H54 (cell line): ENCODE measurements at places on chromosomes 11 and 22.
A peak's percentile ranks its signal among the peaks of the same experiment; 100 is the strongest.

DNA sequence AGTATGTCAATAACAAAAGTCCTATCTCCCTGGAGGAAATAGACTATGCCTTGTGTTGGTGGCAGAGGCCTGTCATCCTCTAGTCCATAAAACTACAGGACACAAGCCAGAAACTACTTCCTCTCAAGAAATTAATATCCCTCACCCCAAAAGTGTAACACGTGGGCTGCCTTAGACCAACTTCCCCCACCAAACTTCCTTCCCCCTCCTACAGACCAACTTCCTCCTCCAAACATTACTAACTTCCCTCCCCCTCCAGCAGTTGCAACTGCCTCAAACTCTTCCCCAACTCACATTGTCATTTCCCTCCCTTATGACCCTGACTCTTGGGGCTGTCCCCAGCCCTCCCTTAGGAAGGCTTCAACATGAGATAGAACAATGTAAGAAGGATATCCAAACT, 6.3 kb downstream of the OR52K2 start:
- DNase-seq = no peak

DNA sequence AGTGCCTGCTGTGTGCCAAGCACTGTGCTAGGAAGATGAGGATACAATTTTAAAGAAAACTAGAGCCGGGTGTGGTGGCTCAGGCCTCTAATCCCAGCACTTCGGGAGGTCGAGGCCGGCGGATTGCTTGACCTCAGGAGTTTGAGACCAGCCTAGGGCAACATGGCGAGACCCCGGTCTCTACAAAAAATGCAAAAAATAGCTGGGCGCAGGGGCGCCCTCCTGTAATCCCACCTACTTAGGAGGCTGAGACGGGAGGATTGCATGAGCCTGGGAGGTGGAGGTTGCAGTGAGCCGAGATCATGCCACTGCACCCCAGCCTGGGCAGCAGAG, 8.3 kb downstream of the TPBGL start:
- DNase-seq = no peak

- DNase-seq = no peak
Measured at GRCh38 chr11:126413843-126414405, 58.4 kb downstream of the ST3GAL4 start.

GRCh38 chr11:69511358-69512055, 30.0 kb downstream of the LINC01488 start:
- DNase-seq = no peak

- no peak for DNase-seq
Measured at GRCh38 chr11:4459500-4459899, 10.4 kb downstream of the OR52K2 start.

DNA sequence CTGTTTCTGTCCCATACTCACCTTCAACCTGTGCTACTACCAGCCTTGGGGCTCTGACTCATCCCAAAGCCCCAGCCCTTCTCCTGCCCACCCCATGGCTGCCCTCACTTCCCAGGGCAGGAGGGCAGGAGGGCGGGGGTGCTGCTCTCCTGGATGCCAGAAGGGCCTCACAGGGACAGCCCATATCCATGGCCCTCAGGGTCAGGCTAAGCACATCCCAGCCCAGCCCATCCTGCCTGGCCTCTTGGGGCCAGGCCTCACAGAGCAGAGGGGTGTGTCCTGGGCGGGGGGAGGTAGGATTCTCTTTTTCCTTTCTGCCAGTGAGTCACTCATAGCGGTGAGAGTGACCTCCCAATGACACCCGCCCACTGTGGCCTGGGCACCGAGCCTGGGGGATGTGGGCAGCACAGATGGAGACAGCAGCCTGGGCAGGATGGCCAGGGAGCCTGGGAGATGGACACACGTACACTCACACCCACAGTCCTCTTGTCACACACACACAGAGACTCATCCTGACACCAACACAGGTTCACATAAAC, 2.4 kb downstream of the LTBP3 start:
- DNase-seq = peak; percentile 92

- DNase-seq = no peak
Measured at GRCh38 chr11:20488352-20488751, 100.8 kb downstream of the PRMT3 start.

DNA sequence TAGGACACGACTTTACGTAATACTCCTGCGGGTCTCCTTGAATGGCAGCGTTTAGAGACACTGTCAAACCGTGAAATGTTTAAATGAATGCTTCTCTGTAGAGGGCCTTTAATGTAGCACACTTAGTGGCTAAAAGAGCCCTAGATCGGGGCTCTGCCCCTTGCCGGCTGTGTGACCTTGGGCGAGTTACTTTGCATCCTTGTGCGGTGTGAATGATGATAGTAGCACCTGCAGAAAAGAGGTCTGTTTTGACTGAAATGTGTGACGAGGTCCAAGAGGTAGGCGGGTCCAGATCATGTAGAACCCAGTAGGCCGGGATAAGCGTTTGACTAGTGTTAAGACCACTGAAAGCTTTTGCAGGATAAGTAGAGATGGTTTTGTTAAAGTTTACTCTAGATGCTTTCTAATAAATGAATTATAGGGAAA, 866 bp downstream of the MED17 start:
- DNase-seq = no peak

- no peak for DNase-seq
Measured at GRCh38 chr11:33906484-33907186, 14.8 kb upstream of the LMO2 start.

DNA sequence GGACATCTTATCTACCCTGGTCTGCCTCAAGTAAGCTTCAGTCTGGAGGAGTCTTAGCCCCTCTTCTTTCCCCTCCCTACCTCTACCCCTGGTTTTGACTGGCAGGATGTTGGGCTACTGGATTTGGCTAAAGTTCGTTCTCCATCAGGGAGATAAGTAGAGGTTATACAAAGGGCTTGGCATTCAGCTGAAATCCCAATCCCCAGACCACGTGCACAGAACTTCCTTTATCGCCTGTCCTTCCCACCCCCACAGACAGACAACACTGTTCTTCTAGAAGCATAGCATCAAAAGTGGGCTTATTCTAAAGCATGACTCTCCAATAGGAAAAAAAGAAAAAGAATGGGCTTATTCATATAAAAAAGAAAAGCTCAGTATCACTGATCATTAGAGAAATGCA, 7.8 kb downstream of the PRG3 start:
- DNase-seq = no peak

GRCh38 chr11:65700399-65700798, 11.7 kb upstream of the KAT5 start:
- DNase-seq = no peak

- no peak for DNase-seq
Measured at GRCh38 chr11:112380464-112380863, 119.8 kb upstream of the PLET1 start.

- no peak for DNase-seq
Measured at GRCh38 chr11:20443596-20443995, 56.1 kb downstream of the PRMT3 start.

DNA sequence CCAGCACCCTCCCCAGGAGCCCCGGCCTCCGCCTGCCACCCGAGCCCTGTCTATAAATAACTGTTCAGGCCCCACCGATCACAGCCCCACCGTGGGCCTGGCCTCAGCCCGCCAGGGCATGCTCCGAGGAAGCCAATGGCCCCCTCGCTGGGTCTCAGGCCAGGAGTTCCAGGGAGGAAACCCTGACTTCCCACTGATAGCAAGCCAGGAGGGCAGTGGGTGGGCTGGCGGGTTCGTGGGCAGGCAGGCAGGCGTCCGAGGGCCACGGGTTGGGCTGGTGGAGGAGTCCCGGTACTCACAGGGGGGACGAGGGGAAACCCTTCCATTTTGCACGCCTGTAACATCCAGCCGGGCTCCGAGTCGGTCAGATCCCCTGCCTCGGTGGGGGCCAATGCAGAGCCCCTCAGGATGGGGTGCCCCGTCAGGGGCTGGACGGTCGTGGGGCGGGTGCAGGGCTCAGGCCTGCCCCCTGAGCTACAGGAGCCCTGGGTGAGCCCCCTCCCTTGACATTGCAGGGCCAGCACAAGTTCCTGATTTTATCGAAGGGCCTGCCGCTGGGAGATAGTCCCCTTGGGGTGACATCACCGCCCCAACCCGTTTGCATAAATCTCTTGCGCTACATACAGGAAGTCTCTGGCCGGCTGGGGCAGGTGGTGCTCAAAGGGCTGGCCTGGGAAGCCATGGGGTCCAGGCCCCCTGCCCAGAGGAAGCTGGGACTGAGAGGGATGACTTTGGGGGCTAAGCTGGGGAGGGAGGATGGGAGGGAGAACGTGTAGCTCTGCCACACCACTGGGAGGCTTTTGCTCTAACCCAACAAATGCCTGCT, at the start of gene SPI1:
Gene SPI1 (minus strand): TSS at position 538 of the 826 bp plus-strand sequence. CDS start 194 bp downstream, at position 344.
- DNase-seq = no peak

DNA sequence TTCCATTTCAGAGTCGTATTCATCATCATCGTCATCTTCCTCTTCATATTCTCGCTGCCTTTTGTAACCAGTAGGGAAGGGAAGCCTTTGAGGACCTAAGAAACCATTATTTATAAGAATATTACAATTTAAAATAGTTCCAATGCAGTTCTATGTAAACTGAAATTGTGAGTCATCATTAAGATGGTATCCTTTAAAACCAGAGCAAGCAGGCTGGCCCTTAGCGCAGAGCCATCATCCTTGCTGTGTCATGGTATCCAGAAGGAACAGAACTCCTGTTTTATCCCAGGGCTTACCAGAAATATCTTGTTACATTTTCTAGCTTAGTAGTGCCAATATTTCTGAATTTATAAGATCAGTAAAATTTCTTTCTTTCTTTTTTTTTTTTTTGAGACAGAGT, 12.8 kb downstream of the MISFA start:
- no peak for DNase-seq

- no peak for DNase-seq
Measured at GRCh38 chr22:40588726-40589125, 47.8 kb downstream of the MRTFA start.

DNA sequence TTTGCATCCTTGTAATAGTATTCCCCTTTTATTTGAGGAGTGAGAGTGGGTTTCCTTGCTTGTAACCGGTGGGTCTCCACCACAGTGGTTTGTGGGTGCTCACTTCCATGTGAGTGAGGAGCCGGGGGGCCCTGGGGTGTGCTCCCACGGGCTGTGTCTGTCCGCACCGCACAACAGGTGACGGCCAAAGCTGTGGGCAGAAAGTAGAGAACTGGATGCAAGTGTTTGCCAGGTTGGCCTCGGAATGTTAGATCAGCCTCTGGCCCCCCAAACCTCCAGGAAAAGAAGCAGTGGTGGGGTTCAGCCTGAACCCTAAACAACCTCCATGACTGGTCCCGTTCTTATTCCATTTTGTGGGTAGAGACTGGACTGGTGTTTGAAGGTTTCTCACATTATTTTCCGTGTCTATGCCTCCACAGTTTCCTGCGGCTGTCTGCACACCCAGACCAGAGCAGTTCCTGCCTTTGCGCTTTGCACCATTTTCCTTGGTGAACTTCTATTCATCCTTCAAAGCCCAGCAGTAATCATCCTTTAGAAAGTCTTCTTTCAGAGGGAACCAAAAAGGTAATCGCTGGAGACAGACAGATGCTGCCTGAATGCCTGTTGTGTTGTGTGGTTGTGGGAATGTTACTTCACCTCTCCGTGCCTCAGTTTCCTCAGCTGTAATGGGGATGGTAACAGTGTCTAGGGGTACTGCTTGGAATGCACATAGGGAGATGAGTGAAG, 77.2 kb downstream of the MYEOV start:
- no peak for DNase-seq

DNA sequence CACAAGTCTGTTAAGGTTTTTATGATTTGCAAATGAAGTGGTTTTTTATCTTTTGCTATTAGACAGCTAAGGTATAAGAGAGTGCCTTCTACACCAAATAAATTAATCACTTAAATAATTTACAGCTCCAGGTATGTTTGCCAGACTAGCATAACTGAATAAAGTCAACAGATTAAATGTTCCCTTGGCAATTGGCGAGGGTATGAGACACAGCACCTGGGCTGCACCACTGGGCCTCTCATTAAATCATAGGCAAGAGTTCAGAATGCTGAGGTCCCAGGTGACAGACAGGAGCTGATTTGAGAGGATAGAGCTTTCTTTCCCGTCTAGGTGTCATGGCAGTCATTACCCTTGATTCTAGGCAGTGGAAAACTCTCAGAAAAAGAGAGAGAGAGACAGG, 62.6 kb upstream of the WT1 start:
- no peak for DNase-seq

DNA sequence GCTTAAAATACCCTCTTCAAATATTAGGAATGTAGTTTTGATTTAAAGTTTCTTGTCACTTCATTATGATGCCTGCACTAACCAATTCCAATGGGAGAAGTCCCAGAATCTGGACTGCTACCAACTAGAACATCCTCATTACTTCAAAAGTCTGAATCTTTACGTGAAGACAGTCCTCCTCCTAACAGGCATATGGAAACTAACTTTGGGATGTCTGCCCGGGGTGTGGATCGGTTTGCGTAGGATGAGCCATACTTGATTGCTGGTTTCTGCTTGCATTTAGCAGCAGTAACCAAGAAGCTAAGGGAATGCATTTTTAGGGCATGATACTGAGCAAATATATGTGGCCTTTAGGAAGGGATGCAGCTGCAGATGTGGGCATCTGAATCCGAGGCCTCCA, 177.1 kb downstream of the LRRC4C start:
- DNase-seq = no peak

GRCh38 chr22:36405221-36405661, 17.5 kb upstream of the MYH9 start:
- no peak for DNase-seq

- DNase-seq = no peak
Measured at GRCh38 chr22:45758603-45759002, 87.0 kb downstream of the ATXN10 start.

- no peak for DNase-seq
Measured at GRCh38 chr11:11894486-11894885, 52.7 kb downstream of the USP47 start.

DNA sequence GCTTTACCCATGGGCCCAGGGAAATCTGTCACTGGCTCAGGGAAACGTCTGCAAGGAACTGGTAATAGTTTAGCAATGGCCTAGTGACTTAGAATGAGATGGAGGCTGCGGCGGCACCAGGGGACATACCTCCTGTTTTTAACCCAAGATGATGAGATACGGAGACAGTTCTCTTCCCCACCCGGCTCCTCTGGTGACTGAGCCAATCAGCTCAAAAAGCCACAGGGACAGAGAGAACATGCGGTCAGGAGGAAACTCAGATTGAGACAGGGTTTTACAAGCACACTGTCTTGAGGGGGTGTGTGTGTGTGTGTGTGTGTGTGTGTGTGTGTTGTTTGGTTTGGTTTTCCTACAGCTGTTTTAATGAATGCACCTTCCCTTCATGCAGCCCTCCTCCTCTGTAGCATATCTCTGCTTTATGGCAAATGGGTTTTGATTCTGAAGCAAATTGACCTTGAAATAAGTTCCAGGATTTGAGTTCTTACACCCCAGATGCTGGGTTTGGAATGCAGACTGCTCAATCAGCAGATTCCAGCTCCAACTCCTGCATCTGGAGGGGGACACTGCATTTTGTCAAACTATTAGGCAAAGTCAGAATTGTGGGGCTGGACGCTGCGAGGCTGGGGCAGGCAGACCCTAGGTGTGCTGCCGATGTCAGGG, 246.2 kb downstream of the NTM start:
- no peak for DNase-seq
